ENCODE measurements at places on chromosomes 5 and 9.

DNA sequence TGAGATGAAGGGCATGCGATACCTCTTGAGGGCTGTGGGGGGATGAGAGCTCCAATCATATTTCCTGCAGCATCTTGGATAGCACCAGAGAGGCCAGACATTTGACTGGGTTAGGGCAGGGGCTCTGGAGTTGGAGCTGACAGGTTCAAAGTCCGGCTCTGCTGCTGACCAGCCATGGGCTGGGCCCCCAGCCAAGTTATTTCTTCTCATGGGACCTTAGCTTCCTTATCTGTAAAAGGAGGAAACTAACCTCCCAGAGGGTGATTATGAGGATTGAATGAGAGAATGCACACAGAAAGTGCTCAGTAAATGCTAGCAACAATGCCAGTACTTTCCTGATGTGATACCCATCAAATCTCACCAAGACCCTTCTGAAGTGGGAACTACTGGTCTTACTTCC is 65.2 kb upstream of the SLC25A51 start:
- DNase-seq, result no peak

GRCh38 chr9:6816581-6816980 is 58.8 kb downstream of the KDM4C start:
- DNase-seq, result no peak

DNA sequence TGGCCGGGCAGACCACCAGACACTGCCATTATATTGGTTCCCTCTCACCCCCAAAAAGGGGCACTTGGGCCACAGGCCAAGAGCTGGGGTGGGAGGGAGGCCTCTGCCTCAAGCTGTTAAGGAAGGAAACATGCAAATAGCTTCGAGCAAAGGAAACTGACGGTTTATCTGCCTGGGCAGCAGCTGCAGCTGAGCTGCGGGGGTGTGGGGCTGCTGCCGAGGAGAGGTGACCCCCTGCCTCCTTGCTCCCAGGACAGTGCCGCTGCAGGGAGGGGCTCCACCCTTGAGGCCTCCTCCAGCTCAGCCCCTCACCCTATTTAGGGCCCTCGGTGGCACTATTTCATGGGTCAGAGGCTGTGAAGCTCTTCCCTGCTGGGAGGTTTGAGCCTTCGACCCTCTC is 789 bp downstream of the DOK3 start:
- no peak for DNase-seq

DNA sequence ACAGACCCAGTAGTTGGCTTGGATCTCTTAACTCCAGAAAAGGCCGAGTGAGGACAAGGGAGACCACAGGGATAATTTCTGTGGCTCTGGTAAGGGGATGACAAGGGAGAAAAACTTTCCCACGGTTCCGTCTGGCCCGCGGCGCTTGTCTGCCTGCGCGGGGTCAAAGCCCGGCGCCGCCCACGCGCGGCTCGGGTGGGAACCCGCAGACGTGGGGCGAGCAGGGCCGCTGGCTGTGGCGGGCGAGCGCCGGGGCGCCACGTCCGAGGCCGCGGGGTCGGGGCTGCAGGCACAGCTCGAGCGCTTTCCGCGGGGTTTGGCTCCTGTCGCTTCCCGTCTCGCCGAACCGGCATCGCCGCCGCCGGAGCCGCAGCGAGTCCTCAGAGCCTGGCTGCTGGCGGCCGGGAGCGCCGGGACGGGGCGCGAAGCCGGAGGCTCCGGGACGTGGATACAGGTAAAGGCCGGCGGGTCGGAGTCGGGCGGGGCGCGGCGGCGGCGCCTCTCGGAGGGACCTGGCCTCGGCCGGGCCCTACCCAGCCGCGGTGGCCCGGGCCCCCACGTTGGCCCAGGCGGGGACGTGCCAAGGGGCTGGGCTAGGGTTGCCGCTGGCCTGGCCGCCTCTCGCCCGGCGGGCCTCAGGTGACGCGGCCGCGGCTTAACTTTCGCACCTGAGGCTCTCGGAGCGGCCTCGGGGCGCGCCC is at the start of gene RNF180:
Gene RNF180 (plus strand): TSS at position 344 of the 701 bp plus-strand sequence. CDS start 34,965 bp downstream, outside the sequence.
- no peak for DNase-seq

DNA sequence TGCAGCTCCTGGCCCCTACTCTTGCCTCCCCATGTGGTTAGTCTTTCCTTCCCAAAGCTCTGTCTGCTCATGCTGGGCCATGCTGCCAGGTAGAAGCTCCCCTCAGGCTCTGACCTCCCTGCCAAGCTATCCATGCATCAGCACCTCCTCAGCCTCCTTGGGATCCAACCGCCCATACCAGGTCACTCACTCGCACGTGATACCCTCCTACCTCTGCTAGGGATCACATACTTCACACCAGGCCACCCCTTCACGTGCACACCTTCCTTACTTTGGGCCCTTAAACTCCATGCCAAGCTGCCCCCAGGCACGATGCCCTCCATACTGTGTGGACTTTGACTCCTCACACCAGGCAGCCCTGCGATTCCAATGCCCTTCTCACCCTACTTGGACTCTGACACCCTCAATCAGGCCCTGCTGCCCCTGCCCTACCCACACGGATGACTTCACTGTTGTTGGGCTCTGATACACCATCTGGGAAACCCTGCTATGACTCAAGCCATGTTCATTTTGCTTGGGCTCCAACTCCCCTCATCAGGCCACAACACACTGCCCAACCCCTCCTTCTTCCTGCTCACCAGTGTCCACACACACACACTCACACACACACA is 34.1 kb downstream of the ZNF483 start:
- no peak for DNase-seq

DNA sequence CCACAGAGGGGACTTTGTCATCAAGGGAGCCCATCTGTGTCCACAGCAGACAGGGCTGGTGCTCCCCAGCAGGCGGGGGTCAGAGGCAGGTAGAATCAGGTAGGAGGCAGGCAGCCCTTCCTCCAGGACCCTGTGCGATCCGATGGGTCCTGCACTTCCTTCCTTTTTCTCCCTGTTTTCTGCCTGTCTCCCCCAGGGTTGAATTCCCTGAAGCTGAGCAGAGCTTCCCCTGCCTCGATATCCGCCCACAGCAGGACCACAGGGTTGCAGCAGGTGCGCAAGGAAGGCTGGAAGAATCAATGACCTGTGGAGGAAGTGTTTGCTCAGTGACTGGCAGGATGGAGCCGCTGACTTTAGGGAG is 69.2 kb downstream of the MRPL36 start:
- DNase-seq, result no peak

GRCh38 chr5:68336200-68336599 is 120.6 kb downstream of the PIK3R1 start:
- DNase-seq, result no peak
